ENCODE measurements at places on chromosomes 3 and 15. TPM values are rescaled to one million over a fixed set of nuclear protein-coding genes. Genes with fewer than 3 reads are reported as not detected.

Gene FGF12
- total RNA-seq: 245 TPM

Gene NLGN1
- 2.2 TPM for total RNA-seq

Gene DLEC1
- total RNA-seq: 0.82 TPM

Gene HIGD2B
- total RNA-seq: not detected

Gene CD96
- total RNA-seq: 1.6 TPM

Gene CCR5
- 2.2 TPM for total RNA-seq

Gene RARB
- 12.1 TPM for total RNA-seq

Gene FAM107A
- 50.0 TPM for total RNA-seq

Gene VILL
- total RNA-seq: 6.1 TPM

Gene COL7A1
- total RNA-seq: 5.2 TPM

Gene MAP2K1
- 40.3 TPM for total RNA-seq

Gene SLC30A4
- 4.9 TPM for total RNA-seq

Gene NMB
- total RNA-seq: 31.6 TPM

Gene CMTM7
- 8.0 TPM for total RNA-seq

Gene HDGFL3
- 48.1 TPM for total RNA-seq

Gene B3GNT5
- 2.6 TPM for total RNA-seq
